Psoas muscle (tissue), 8 donors: ENCODE measurements at places on chromosomes 3 and 15.
A peak's percentile ranks its signal among the peaks of the same experiment; 100 is the strongest.

DNA sequence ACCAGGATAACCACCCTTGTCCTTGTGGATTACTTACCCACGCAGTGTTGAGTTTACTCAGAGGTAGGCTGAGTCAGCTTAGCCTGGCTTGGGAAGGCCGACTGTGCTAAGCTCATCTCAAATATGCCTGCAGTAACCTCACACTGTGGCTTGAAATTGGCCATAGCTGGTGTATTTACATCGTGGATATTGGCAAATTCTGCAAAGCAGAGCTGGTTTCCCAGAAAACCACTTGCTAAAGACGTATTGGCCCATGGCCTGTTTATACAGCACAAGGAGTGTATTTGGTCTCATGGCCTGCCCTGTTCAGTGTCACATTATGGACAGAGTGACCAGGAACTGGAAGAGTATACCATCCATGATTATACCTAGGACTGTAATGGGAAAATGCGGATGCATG lies 170.5 kb upstream of the UBE3A start:
- DNase-seq = no peak

GRCh38 chr15:40040770-40041169 lies 1.8 kb upstream of the SRP14 start:
- DNase-seq = no peak

DNA sequence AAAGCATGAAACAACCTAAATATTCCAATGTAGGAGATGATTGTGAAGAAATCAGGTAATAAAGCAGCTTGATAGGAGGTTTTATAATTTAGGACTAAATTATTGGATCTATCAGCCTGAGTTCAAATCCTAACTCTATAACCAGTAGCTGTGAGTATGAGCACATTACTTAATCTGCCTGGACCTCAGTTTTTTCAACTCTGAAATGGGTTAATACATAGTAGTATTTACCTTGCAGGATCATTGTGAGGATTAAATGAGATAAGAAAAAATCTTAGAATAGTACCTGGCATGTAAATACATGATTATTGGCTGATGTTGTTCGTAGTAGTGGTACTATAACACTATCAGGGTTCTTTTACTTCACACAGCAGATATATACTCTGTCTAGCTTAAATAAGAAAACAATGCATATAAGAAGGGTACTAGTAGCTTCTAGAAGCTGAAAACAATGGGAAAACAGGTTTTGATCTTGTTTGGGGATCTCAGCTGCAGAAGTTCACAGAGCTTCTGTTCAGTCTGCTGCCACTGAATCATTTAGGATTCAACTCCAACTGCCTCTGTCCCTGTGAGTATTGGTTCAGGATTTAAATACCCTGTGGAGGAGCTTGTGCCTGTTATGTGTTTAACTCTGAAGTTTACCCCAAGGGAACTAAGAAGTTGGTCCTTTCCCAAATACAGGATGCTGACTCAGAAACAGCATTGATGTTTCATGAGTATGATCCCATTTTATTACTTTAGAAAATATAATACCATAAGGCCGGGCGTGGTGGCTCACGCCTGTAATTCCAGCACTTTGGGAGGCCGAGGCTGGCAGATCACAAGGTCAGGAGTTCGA lies 34.2 kb downstream of the KAT2B start:
- DNase-seq = no peak

GRCh38 chr3:188761439-188761838 lies 410.3 kb upstream of the TPRG1 start:
- DNase-seq = no peak

GRCh38 chr3:144556392-144556791 lies 584.8 kb downstream of the DIPK2A start:
- DNase-seq = no peak

- no peak for DNase-seq
These were observed 45.3 kb downstream of the TCF12 start for GRCh38 chr15:56963710-56964109.

DNA sequence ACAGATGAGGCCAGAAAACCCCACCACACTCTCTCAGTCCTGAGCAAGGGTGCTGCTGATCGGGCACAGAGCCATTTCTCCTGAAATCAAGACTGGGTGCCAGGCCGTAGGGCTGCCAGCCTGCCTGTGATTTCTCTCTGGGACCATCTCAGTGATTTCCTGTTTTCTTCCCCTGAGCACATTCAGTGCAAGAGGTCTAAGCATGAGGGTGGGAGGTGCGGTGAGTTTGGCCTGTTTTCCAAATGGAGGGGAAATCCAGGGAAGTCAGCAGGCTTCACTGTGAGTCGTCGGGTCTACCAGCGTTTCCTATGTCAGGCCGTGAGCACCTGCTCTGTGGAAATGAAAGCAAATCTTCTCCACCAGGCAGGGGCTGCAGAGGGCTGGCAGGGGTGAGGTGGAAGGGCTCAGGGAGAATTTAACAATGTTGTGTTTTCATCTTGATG lies 82.3 kb downstream of the ST6GAL1 start:
- DNase-seq = no peak

- no peak for DNase-seq
These were observed 16.9 kb downstream of the TMEM43 start for GRCh38 chr3:14141602-14142341.

GRCh38 chr3:16187213-16187790 lies 12.8 kb downstream of the GALNT15 start:
- DNase-seq = no peak

DNA sequence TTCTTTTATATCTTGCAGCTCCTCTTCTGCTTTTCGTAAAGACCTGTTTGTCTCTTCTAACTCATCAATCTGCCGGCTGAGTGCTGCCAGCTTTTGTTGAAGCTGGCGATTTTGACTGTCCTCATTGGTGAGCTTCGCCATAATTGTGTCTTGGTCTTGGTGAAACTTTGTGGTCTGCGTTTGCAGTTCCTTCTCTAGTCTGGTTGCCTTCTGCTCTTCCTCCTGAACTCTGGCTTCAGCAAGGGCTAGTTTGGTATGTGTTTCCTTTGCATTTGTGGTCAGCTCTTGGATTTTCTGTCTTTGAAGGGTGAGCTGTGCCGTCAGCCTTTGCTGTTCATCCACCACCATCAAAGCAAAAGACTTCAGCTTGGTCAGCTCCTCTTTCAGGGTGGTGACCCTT lies 32.9 kb downstream of the CMSS1 start:
- no peak for DNase-seq

DNA sequence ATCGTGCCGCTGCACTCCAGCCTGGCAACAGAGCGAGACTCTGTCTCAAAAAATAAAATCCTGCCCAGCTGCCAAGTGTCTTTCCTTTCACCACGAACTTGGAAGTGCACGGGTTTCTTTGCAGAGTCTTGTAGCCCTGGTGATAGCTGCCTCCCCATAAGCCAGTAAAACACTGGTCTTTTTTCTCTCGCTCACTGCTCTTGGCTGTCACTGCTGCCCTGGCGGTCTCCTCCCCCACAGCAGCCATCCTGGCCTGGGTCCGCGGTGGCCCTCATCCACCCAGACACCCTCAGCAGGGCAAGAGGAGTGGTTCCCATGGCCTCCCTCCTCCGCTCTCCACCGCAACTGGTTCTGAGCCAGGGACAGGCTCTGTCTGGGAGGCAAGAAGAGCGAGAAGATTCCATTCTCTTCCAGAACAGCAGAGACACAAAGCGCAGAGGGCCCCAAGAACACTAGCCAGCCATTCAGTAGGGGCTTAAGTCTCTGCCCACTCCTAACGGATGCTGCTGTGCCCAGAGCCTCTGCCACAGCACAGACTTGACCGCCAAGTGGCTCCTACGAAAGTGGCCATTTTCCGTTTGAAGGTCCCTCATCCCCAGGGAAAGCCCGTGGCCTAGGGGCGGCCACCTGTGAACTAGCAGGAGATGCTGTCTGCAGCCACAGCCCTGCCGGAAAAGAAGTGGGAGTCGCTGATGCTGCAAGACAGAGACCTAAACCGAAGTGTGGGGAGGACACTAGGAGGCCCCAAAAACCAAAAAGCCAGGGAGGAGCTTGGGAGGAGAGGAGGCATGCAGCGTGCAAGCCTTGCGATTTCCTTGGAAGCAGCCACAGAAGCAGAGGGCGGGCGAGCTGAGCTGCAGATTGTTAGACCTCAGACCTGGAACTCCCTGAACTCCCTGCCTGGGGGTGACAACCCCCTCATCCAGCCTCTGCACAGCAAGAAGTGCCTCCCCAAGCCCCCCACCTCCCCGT lies 44.1 kb downstream of the KLHL25 start:
- DNase-seq = peak; percentile 83

DNA sequence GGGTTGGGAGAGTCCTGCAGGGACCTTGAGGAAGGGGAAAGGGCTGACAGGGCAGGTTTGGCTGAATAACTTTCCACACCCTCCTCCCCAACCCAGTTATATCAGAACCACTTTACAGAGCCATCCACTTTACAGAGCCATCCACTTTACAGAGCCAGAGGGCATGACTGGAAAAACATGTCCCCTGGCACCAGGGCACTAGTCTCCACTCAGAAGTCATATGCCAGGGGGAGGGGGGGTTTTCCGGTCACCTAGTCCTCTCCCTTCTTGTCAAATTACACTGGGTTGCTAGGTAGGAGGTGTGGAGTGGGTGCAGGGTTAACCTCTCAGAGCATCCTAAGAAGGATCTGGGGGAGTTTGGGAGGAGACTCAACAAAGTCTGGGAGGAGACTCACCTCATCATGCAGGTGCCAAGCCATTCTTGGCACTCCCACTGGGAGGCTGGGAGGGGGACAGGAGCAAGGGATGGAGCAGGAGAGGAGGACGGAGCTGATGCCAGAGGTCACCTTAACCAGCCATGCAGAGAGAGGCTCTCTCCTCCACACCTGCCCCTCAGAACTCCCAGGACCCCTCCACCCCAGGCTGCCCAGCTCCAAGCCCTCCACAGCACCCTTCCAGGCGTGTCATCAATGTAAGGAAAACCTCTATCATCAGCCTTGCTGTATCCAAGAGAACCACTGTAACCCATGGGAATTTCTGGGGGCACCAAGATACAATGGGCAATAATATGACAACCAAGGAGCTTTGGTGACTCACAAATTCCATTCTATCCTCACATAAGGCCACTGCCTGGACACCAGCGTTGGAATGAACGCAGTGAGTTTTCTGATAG lies 1.7 kb downstream of the LRRC2 start:
- DNase-seq = peak; percentile 67

DNA sequence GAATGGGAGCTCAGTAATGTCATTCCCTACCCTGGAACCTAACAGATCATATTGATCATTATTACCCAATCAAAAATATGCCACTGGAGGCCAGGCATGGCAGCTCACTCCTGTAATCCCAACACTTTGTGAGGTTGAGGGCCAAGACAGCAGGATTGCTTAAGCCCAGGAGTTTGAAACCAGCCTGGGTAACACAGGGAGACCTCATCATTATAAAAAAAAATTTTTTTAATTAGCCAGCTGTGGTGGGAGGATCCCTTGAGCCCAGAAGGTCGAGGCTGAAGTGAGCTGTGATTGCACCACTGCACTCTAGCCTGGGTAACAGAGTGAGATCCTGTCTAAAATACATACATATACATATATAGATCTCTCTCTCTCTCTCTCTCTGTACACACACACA lies 10.2 kb downstream of the IGDCC4 start:
- DNase-seq = no peak
